ENCODE measurements at places on chromosomes 6 and 20. TPM values are rescaled to one million over a fixed set of nuclear protein-coding genes. Genes with fewer than 3 reads are reported as not detected.

GRCh38 chr20:7977709-7978108 is 37.5 kb upstream of the HAO1 start:
- DNase-seq = no peak

DNA sequence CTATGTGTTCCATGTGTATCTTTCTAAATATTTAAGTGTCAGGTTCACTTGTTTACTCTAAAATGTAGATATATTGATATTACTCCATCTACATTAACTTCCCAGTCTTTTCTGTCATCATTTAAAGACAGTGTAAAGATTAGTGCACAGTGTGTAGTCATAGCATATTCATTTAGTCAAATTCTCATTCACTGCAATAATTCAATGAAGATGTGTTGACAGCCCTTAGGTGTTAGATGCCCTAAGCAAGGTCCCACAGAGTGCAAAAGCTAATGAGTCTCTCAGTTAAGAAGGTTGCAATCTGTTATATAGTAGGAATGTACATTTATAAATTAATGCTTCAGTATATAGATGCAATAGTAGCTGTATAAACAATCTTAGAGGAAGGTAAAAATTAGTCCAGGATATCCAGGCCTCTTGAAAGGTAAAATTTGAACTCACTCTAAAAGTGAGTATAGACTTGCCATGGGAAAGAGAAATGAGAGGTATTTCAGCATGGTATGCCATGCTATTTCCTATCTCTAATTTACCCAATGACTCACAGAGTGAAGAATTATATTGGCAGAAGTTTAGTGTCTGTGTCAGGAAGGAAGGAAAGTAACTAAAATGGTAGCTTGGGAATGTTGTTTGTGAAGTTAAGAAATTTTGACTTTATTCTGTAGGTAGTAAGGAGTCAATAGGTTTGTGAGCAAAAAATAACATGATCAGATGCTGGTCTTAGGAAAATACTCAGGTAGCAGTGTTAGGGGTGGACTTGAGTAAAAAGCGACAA is 969.9 kb upstream of the CITED2 start:
- no peak for DNase-seq

DNA sequence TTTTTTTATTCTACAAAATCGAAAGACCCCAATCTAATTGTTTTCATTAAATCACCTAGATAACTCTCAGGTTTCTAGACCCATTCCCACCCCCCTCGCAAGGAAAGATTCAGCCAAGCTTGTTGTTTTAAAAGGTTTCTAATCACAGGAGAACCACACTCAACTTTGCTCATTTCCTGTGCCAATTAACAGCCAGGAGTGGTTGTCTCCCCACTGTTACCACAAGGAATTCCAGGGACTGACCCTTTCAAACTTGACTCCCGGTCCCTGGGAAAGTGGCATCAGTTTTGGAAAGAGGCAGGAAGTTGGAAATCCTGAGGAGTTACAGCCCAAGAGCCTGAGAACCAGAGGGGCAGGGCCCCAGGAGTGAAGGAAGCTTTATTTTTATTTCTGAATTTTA is 561.3 kb upstream of the JAG1 start:
- DNase-seq = no peak

PCSK2 gene
- total RNA-seq = 1.3 TPM

CALHM4 gene
- not detected for total RNA-seq

DNA sequence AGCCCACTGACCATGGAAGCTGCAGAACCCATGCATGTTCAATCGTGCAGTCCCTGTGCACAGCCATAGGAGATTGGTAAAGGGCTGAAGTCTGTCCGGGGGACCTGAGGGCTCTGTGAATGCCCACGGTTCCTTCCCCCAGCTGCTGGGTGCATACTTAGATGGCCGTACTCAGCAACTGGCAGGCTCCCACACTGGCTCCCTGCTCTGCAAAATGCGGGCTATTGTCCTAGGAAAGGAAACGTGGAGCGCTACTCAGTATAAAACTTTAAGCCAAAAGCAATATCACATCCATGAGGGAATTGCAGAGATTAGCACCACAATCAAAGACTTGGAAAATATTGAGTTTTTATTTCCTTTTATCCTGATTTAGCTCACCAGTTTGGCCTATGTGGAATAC is 202.0 kb downstream of the WDR27 start:
- DNase-seq = no peak

DNA sequence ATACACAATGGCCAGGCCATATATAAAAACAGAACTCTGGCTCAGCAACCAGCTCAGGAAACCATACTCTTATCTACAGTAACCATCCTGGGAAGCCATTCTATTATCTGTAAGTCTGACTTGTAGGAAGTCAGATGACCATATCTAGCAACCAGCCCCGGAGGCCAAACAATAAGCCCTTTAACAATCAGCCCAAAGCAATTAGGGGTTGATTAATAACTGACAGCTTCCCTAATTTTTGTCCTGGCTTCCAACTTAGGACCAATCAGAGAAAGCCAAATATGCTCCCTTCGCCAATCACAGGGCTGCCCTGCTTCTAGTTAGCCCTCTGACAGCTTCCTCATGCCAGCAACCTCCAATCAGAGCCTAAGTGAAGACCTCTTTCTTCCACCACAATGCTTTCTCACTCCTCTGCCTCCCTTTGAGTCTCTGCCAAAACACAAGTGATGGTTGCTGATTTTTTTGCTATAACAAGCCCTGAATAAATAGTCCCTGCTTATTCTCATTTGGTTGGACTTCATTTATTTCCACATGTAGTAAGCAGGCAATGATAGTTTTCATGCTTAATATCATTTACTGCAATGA is 37.8 kb upstream of the STXBP5 start:
- DNase-seq = no peak

All from left colon (tissue), 2 donors.